Left lobe of liver (tissue), 2 donors: ENCODE measurements at places on chromosomes 3 and 15. TPM values are rescaled to one million over a fixed set of nuclear protein-coding genes. Genes with fewer than 3 reads are reported as not detected.
A peak's percentile ranks its signal among the peaks of the same experiment; 100 is the strongest.

DNA sequence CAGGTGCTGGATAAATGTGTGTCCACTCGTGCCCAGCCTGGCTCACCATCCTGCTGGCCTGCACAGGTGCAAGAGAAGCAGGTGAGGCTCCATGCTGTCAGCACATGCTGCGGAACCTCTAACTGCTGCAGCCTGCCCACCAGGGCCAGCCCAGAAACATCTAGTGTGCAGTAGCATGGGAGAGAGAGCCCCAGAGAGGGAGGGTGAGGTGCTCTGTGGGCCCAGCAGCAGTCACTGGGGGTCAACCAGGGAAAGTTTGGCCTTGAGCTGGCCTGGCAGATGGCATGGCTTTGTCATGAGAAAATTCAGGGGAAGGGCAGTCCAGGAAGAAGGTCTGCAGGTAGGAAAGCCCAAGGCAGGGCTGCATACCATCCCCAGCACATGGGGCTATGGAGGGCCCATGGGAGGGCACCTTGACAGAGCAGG is 18.2 kb upstream of the PRR23E start:
- DNase-seq, result no peak

DNA sequence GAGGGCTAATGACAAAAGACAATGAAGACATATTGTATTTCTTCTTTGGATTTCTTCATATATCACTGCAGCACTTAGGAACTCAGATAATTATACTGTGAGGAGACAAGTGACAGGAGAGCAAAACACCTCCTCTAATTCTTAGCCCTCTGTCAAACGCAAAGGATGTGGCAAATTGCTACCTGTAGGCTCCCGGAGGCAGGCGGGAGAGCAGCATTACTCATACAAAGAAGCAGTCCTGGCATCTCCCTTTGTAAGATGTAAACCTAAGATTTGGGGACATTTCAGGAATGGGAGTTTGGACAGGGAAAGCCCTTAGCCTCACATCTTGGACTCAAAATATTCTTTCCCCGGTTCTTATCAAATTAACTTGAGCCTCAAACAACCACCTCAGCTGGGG is 460.8 kb downstream of the SOX2 start:
- DNase-seq, result no peak

DNA sequence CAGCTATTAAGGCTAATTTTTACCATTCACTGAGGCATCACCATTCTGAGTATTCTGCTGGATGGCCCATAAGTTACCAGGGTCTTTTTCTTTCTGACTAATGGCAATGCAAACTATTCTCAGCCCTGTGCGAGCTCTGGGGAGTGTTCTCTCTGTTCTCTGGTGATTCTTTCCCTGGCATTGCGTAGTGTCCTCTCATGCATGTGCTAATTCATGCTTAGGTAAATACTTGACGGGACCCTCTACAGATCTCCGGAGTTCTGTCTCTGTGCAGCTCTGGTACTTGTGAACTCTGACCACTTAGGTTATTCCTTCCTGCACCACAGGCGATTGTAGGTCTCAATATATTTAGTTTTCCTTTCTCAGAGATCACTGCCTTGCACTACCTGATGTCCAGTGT is 34.8 kb downstream of the UBE2E1 start:
- no peak for DNase-seq

DNA sequence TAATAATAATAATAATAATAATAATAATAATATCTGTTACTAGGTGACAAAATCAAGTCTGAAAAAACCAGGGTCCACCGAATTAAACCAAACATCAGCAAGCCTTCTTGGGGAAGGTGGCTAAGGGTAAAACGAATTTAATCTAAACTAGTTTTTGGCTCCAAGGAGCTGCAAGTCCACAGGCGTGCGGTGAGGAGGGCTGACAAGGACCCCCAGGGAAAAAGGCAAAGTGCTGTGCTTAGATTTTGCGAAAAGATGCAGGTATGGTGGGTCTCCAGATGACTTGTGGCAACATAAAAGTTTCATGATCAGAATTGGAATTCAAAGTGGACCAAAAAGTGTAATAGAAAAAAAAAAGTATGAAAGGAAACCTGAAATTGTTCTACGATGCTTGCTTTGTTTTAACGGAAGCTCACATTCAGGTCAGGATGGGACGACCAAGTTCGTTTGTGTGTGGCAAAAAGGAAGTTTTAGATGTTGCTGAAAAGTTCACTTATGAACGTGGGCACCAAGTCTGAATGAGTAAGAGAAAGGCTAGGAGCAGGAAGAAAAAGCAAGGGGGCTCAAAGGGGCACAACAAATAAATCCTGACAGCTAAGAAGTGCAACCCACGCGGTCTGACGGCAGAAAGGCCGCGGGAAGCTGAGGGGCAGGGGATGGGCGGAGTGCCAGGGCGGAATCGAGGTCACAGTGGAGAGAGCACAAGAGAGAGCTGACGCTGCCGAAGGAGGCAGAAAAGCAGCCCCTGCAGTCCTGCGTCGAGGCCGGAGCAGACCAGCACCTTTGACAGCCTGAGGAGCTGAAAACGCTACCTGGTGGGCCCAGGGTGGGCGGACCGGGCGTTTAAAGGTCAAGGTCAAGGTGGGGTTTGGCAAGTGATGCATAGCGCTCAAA is 1.1 kb downstream of the WDR82 start:
- peak; percentile 84 for DNase-seq

GRCh38 chr15:40769274-40770146 is at the start of gene C15orf62:
Gene C15orf62, plus strand, starts transcription at chr15:40769980. Its CDS starts 516 bp downstream, at chr15:40770496.
- no peak for DNase-seq

DNA sequence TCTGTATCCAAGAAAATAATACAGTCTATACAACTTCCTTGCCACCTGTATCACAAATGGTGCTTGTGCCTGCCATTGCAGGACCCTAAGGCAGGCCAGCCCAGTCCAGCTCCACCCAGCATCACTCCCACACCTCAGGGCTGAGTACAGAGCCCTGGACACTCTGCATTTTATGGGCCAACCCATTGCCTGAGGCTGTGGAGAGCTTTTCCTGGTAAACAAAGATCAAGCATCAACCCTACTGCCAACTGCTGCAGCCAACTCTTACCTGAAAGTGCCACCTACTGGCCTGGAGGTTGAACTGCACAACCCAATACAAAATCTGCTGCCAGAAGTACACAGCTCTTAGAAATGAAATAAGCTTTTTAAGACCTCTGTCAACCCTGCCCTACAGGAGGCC is 1082.2 kb downstream of the NAALADL2 start:
- DNase-seq, result peak; percentile 52

GRCh38 chr3:57752307-57752706 is 3.8 kb upstream of the SLMAP start:
- DNase-seq, result no peak

DNA sequence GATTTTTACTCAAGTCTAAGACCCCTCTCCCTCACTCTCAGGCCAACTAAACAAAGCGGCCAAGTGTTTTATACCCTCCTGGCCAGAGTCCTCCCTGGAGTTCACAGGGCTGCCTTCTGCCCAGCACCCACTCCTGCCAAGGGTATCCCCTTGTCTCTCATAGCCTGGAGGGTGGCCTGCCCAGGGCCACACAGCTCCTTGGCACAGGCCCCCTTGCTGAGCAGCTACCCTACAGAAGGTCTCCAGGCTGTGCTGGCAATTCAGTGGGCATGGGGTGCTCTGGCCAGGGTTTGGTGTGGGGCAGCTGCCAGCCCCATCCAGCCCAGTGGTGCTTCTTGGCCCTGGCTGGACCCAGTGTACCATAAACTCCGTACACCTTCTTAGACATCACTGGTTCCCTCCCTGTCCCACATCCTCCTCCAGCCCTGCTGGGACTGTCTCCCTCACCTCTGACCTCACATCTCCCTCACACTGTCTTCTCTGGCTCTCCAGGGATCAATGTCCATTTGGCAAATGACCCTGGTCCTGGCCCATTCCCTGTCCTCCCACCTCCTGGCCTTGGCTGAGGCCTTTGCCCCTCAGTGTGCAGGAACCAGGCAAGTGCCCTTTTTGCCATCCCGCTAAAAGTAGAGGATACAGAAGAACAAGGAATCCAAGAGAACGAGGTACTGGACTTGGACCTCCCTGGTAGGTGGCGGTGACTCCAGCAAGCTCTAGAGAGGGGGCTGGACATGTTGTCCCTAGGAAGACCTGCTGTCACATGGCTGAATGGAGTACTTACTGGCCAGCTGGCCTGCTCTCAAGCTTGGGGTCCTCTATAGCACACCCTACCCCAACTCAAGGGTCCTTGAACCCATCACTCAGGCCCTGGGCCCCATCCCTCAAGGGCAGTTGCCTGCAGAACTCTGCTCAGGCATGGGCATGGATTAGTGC is 50.0 kb upstream of the TRPM1 start:
- peak; percentile 89 for DNase-seq

- peak; percentile 47 for DNase-seq
These were observed 266.7 kb downstream of the CNTN3 start for GRCh38 chr3:74347563-74348268.

GRCh38 chr15:63221346-63221745 is 31.9 kb downstream of the RAB8B start:
- DNase-seq, result peak; percentile 54

- DNase-seq, result no peak
These were observed 511.4 kb upstream of the MCTP2 start for GRCh38 chr15:93719921-93720351.

DNA sequence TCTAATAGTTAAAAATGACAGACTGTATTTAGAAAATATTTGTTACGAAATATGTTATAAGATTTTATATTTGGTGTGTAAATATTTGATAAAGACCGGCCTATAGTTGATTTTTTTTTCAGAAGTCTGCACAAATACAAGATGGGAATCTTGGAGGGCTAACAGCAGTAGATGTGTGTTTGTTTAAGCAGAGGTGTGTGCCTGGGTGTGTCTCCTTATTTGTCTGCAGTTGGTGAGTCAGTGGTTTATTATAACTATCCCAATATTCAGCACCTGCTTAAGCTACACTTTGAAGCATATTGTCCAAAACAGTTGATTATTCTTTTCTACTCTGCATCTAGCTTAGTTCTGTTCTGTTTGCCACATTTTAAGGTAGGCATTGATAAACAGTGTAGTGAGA is 12.4 kb downstream of the GLCE start:
- DNase-seq, result no peak

- DNase-seq, result no peak
These were observed 7.1 kb downstream of the ELL3 start for GRCh38 chr15:43769584-43770228.

DNA sequence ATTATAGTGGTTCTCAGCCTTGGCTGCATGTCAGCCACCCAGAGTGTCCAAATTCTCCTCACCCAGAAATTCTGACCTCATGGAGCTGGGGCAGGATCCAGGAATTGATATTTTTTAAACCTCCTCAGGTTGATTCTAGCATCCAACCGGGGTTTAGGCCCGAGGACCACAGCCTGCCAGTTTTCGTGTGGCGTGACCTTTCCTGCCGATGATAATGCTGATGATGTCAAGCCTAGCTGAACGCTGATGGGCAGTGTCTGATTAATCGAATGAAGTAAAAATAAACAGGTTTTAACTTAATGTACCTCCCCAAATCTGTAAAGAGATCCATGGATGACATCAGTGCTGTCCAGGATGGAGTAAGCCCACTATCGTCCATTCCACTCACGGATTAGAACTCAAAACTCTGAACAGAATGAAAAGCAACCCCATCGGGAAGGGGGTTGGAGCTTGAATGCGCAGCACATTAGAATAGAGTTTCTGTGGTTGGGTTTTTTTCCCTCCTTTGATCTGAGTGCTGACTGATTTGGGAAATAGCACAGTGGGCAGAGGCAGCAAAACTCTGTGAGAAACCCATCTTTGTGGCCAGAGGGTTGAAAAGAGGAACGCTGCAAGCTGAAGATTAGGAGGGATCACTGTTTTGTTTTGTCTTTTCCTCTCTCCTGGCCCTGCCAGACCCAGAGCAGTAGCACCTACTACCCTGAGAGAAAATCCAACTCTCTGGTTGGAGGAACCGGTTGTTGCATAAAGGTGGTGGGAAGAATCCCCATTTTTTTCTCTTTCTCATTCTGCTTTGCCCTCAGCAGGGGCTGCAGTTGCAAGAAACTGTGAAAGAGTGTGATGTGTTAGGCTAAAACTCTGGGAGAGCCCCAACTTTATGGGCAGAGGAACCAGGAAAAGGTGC is 153.9 kb downstream of the APBA2 start:
- DNase-seq, result no peak

DNA sequence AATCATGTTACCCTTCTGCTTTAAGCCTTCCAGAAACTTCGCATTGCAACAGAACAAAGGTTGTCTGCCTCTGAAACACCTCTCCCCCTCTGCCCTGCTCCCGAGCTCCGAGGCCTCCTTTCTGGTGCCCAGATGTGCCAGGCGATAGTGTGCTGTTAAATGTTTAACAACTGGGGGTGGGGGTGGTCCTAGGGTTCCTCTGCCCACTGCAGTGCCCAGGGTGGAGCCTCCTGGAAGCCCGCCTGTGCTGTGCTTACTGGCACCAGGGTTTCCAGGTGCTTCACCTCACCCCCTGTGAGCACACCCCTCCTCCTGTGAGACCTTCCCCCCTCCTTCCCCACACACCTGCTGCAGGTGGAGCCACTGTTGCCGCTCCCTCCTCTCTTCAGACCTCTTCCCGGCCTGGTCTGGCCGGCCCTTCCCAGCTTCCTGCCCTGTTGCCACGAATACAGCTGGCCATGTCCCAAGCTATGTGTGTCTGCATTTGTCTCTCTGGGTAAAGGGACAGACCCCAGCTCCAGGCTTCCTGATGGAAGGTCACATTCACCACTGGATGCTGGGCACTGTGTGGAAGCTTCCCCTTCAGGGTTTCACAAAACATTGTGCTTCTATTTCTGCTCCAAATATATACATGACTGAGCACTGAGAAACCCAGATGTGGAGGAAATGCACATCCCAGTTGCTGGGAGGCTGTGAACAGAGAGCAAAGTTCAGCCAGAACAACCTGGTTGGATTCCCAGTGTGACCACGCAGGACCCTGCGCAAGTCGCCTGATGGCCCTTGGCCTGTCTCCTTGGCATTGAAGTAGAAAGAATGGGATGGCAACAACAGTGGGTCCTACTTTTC is 37.2 kb downstream of the MGLL start:
- peak; percentile 86 for DNase-seq

DNA sequence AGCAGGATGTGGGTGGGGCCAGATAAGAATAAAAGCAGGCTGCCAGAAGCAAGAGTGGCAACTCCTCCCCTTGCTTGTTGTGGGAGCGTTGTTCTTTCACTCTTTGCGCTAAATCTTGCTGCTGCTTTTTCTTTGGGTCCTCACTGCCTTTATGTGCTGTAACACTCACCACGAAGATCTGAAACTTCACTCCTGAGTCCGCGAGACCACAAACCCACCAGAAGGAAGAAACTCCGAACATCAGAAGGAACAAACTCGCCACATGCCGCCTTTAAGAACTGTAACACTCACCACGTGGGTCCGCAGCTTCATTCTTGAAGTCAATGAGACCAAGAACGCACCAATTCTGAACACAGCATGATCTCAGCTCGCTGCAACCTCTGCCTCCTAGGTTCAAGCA is 72.9 kb downstream of the IL12A start:
- no peak for DNase-seq

Gene EDEM1
- total RNA-seq, result 81.1 TPM

Gene PLSCR5
- not detected for total RNA-seq

Gene ZBED2
- 0.20 TPM for total RNA-seq

Gene KLHL6
- total RNA-seq, result 0.65 TPM

Gene P2RY1
- total RNA-seq, result 1.1 TPM

Gene ZBBX
- not detected for total RNA-seq

Gene ISLR
- 2.3 TPM for total RNA-seq

Gene XXYLT1
- 2.8 TPM for total RNA-seq

Gene GOLGA8F
- total RNA-seq, result not detected

Gene TNIK
- total RNA-seq, result 4.0 TPM
